ENCODE measurements at places on chromosomes 1 and 21.
A peak's percentile ranks its signal among the peaks of the same experiment; 100 is the strongest.

DNA sequence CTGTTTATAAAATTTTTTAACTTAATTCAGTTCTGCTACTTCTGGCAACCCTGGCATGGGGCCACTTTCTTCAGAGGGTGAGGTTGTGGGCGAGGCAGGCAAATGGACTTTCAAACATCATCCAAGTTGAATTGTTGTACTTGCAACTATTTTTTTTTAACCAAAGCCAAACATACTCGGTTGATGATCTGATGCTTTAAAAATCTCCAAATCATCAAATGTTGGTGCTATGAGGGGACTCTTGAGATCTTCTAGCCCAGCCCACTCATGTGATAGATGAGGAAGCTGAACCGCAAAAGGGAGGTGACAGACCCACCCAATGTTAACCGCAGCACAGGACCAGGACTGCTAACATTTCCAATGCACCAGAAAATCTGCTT, 6.7 kb downstream of the SLC1A7 start:
- no peak for DNase-seq

DNA sequence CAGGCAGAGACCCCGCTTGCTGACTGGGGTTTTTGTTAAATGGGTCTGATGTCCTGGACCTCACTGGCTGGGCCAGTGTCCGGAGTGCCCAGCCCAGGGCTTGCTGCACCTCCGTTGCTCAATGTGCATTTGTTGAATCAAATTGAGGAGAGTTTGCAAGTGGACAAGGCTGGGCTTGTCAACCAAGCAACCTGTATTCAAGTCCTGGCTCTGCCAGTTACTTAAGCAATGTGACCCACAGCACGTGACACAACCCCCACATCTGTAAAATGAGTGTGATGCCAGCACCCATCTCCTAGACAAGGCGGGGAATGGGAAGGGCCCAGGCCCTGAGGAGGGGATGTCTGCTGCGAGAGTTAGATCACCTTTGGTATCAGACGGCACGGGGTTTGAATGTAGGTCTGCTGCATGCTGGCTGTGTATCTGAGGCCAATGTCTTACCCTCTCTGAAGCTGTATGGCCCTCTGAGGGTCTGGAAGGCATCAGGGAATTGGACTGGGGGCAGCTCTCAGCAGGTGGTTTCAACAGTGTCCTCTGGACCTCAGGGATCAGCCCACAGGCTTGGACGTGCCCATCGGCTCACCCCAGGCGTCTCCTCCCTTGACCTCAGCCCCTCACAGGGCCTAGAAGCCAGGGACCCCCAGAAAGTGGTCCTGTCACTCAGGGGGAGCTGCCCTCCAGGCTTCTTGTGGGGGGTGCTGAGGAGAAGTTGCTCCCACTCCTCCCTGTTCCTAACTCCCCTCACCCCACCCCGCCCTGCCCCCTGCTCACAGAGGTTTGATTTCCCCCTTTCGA, 51.0 kb upstream of the RUNX3 start:
- DNase-seq, result no peak

GRCh38 chr1:162025541-162025940, 1.9 kb upstream of the OLFML2B start:
- no peak for DNase-seq

DNA sequence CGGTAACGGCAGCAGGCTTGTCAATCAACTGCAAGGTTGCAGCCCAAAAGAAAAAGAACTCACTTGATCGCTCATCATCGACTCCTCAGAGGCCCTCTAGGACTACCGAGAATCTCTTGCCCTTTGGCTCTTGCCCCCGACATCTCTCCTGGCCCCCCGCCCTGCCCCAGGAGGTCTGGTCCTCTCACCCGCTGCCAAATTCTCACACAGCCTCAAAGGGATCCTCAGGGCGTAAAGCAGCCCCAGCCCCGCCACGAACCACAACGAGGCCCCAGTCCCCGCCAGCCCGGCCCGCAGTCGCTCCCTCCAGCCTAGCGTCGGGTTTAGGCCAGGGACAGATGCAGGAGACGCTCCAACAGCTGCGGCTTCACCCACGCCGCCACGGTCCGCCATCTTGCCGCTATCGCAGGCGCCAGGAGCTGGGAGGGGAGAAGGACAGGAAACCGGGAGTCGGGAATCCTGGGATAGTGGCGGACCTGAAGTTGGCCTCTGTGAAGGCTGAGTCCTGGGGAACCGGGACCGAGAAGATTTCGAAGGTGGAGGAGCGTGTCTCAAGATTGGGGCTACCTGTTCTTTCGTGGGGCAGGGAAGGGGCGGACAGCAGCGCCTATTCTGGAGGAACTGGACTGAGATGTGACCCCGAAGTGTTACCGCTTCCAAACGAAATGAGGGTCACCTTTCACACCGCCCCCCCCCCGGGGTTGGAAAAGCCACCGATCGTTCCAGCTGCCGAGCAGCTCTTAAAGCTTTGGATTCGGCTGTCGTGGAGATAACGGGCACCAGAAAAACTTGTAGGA, at the start of gene ST7L:
Gene ST7L (minus strand): TSS at position 421 of the 797 bp plus-strand sequence. CDS start 28 bp downstream, at position 393.
- peak; percentile 86 for DNase-seq
